ENCODE measurements at places on chromosomes 5 and 9. TPM values are rescaled to one million over a fixed set of nuclear protein-coding genes. Genes with fewer than 3 reads are reported as not detected.

- no peak for DNase-seq
These were observed 31.4 kb downstream of the AHRR start for GRCh38 chr5:352639-353611.

DNA sequence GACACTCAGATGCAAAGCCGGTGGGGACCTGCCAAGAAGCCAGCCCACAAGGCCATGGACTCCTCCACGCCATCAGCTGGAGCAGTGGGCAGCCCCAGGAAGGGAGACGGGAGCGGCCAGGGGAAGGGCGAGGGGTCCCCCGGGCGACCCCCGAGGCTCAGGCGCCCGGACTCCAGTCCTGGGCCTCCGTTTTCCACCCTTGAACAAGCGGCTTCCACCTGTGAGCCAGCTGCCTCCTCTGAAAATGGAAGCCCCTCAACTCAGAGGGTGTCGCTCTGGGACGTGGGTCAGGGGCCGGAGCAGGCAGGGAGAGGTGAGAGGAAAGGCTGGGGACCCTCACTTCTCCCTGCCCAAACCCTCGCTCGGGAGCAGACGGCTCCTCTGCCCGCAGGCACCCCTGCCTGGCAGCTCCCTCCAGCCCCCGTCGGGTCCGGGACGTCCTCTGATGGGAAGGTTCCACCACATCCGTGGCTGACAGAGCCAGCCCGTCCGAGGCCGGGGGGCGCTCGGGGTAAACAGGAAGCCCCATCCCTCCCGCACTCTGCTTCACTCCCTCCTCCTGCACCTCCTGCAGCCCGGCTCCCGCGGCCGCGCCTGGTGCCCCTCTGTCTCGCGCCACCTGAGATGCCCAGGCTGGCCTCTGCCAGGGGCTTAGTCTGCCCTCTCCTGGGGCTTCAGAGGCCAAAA lies 3.7 kb upstream of the EGFL7 start:
- no peak for DNase-seq

DNA sequence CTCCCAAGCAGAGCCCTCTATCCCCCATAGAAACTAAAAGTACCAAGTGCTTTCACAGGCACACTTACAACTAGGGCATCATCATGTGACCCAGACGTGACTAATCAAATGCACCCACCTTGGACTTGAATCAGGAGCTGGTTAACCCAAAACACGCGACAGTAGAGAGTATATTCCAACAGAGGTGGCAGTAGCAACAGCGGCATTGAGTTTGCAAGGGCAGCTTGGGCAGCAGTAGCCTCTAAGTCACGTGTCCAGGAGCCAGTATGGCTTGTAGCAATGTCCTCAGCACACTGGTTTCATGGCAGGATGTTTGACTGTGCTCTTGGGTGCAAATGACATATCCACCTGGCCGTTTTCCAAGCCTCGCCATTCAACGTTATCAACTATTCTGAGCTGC lies 73.4 kb upstream of the DNAH5 start:
- no peak for DNase-seq

DNA sequence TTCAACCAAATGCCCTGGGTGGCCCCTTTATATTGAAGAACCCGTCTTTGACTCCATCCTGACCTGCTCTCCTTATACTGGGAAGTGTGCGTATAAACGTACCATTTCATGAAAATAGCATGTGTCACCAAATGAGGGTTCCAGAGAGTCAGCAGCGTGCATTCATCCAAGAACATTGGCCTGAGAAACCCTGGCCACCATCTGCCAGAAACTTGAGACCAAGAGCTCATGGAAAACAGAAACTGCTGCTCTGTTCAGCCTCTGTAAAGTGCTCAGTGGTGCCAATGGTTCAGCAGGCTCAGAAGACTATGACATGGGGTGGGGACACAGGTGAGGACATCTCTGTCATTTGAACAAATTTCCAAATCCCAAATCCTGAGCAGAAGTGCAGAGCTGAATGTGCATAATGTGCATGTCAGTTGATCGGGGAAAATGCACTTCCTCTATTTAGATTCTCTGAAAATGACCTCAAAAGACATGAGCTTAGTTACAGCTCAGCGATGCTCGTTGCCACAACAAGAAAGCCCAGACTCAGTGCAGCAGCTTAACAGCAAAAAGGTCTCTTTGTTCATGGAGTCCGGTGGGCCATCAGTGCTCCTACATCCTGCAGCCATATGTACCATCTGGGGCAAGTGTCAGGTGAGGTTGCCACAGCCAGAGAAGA lies 176.1 kb downstream of the ATPSCKMT start:
- DNase-seq: no peak

DNA sequence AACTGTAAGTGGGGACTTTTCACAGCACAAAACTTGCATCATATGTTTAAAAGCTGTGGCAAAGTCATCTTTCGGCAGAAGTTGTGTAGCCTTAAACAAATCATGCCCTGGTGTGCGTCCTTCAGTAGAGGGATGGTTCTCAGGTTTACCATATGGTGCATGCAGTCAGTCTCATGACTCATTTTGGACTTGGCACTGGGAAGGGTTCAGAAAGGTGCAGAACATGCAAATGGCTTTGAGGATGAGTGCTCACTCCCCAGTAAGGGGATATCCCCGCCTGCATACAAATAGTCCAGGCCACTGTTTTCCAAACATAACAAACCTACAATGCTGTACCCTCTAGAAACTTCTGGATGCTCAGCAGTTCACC lies 260.3 kb downstream of the NDUFS4 start:
- no peak for DNase-seq

CEL gene
- 2.7 TPM for total RNA-seq

TTC1 gene
- 68.5 TPM for total RNA-seq

- peak; percentile 70 for DNase-seq
These were observed 928 bp downstream of the MCTP1 start for GRCh38 chr5:95283761-95284571.

- DNase-seq: no peak
These were observed 56.2 kb downstream of the PTCD2 start for GRCh38 chr5:72376381-72376780.

DNA sequence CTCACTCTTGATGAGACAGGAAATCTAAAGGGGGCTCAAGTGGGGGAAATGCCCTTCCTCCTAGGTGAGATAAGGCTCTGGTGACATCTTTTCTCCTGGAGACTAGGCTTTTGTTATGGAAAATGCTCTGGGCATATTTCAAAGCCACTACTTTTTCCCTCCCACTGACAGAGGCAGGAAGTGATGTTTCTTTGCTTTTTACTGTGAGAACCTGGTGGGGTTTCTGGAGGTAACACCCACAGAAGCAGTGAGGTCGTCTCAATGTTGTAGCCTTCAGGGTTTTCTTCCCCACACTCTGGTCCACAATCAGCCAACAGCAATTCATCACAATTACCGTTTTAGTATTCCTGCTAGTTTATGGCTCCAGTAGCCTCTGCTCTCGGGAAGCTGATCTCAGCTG lies 41.4 kb upstream of the FAM240B start:
- DNase-seq: no peak

TMEM171 gene
- total RNA-seq: 7.8 TPM

- no peak for DNase-seq
These were observed 11.6 kb downstream of the POLK start for GRCh38 chr5:75523275-75523674.

STC2 gene
- total RNA-seq: 42.2 TPM

GRCh38 chr5:90233476-90233875 lies 176.1 kb downstream of the CETN3 start:
- no peak for DNase-seq

- no peak for DNase-seq
These were observed 8.4 kb upstream of the DMRT3 start for GRCh38 chr9:967903-968641.

RFESD gene
- total RNA-seq: 5.0 TPM

CBY3 gene
- not detected for total RNA-seq

DNA sequence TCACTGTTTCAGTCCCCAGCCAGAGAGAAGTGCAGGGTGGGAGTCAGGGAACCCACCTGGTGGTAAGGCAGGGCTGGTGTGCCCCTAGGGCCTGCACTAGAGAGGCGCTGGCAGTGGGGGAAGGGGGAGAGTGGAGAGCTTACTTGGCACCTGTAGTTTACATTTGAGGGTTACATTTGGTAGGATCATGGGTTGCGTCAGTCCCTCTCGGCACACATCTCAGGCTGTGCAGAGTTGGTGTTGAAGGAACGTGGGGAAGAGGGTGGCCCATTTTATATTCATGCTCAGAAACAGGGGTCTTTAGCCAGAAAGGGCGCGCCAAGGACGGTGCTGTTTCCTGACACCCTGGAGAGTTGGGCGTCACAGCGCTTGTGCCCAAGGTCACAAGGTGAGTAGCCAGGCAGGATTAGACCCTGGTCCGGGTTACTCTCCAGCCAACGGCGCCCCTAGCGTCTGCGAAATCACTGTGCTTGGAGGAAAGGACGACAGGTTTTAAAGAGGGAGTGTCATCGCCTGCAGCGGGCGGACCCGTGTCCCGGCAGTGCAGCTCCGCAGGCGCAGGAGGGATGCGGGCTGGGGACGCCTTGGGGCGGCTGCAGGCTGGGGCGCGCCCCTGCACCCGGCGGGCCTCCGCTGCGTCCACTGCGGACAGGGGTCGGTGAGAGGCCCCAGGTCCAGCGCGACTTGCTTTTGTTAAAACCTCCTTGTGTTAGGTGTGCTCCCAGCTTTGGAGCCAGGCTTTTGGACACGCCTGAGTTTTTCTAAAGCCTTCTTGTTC lies 272.6 kb downstream of the FANCC start:
- no peak for DNase-seq

GRCh38 chr9:91843623-91844148 lies 106.3 kb downstream of the ROR2 start:
- no peak for DNase-seq

DNA sequence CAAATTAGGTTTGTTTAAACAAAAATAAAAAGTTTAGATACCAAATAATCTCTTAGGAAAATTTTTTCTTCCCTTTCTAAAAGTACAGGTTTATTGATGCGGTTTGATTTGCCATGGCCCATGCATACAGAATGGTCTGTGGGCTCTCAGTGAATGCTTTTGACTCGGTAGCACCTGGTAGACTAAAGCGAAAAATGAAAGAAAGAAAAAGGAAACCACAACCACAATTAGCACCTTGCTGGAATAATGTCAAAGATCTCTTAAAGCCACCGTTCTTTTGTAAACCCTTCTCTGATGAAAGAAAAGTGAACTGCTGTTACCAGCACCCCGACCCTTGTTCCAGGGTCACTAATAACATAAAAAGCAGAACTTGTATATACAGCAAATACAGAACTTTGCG lies 157.9 kb downstream of the NFIB start:
- no peak for DNase-seq
